ENCODE measurements at places on chromosomes 4 and X.

GRCh38 chrX:23952391-23952790 lies 44.6 kb downstream of the CXorf58 start:
- no peak for DNase-seq
- H3K4me3 ChIP-seq: peak overlapping the region; percentile 85
- H3K27ac ChIP-seq: no peak overlapping the region
- H3K36me3 ChIP-seq: no peaks in the 10 kb centered on the region

- no peaks in the 10 kb centered on the region for H3K27me3 ChIP-seq
- H3K4me1 ChIP-seq: no peaks in the 10 kb centered on the region
- H3K27ac ChIP-seq: no peak overlapping the region
- no peak overlapping the region for H3K4me3 ChIP-seq
Observed at GRCh38 chr4:119493419-119493818, 135.2 kb downstream of the PDE5A start.

DNA sequence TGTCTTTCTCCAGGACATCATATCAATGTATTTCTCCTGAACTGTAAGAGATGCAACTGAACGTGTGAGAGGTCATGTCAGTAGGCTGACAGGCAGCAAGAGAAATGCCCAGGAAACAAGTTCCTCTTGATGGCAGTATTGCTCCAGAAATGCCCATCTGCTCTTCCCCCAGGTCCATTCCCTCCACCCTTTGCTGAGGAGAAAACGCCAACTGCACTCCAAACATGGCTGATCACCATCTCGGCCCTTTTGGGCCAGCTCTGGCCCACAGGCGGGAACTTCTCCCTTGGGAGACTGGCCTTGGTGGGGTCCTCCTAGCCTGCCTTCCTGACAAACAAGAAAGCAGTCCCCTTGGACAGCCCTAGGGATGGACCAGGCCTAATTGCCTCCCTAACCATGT lies 276.5 kb upstream of the AGTR2 start:
- H3K36me3 ChIP-seq: no peaks in the 10 kb centered on the region
- H3K4me3 ChIP-seq: no peak overlapping the region
- DNase-seq: no peak
- H3K27me3 ChIP-seq: no peaks in the 10 kb centered on the region
- no peaks in the 10 kb centered on the region for H3K4me1 ChIP-seq
- H3K27ac ChIP-seq: no peak overlapping the region

DNA sequence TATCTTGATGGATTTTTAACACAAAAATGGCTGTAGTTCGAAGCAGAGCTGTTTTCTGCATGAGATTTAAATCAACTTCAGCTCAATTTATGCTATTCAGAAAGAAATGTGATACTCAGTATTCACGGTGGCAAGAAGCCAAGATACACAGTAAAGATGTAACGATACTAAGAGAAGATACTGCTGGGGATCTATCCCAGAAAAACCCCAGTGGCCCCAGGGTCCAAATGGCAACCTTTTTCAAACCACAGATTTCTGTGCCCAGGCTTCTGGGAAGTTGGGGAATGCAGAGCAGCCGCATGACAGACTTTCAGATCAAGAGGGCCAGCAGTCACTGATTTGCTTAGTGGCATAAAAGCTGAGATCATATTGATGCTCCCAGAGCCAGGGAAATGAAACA lies 353.9 kb downstream of the AFF2 start:
- H3K27me3 ChIP-seq: no peaks in the 10 kb centered on the region
- no peak for DNase-seq
- no peak overlapping the region for H3K27ac ChIP-seq
- no peaks in the 10 kb centered on the region for H3K4me1 ChIP-seq

- no peaks in the 10 kb centered on the region for H3K36me3 ChIP-seq
- H3K4me3 ChIP-seq: peak overlapping the region; percentile 82
- peaks cover 25% of the 10 kb centered on the region for H3K4me1 ChIP-seq
Observed at GRCh38 chrX:135521405-135522131, 1.1 kb downstream of the INTS6L start.

GRCh38 chr4:48227662-48228061 lies 42.0 kb downstream of the TEC start:
- DNase-seq: no peak
- H3K4me3 ChIP-seq: no peak overlapping the region
- H3K36me3 ChIP-seq: no peaks in the 10 kb centered on the region

DNA sequence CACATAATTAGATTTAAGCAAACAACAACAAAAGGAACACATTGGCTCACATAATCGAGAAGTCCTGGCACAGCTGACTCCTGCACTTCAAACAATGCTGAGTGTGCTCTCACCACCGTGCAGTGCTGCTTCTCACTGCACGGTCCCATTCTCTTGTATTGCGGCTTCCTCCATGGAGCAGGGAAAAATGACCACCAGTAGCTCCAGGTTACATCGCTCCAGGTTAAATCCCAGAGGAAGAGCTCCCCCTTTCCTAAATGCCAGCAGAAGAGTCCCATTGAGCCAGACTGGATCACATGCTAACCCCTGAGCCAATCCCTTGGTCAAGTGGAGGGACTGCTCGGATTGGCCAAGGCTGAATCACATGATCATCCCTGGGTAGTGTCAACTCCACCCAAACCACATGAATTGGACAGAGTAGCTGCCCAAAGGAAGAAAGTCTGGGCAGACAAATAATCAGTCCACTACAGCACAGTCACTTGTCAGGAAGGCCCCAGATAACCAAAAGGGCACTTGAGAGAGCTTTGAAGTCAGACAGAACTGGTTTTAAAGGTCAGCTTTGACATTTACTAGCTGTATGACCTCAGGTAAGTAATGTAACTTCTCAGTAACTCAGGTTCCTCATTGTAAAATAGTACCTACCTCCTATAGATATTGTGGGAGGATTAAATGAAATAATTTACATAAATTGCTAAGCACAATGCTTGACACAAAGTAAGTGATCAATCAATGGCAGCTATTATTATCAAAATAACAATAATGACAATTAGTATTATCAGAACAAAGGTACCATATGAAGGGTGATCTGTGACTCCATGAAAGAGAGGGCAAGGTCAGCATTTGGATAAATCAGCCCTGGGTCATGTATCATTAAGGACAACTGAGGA lies 14.3 kb downstream of the TEC start:
- no peaks in the 10 kb centered on the region for H3K27me3 ChIP-seq
- no peaks in the 10 kb centered on the region for H3K36me3 ChIP-seq
- H3K27ac ChIP-seq: no peak overlapping the region
- no peak overlapping the region for H3K4me3 ChIP-seq
- DNase-seq: no peak

GRCh38 chr4:2290974-2291704 lies 29.2 kb upstream of the MXD4 start:
- peak overlapping the region; percentile 44 for H3K4me3 ChIP-seq
- peaks cover 30% of the 10 kb centered on the region for H3K4me1 ChIP-seq
- peak overlapping the region; percentile 81 for H3K27ac ChIP-seq
- H3K36me3 ChIP-seq: no peaks in the 10 kb centered on the region
- no peaks in the 10 kb centered on the region for H3K27me3 ChIP-seq
- peak; percentile 87 for DNase-seq

- no peak overlapping the region for H3K4me3 ChIP-seq
- H3K4me1 ChIP-seq: no peaks in the 10 kb centered on the region
- no peaks in the 10 kb centered on the region for H3K36me3 ChIP-seq
- no peaks in the 10 kb centered on the region for H3K27me3 ChIP-seq
- no peak for DNase-seq
Observed at GRCh38 chr4:101238706-101239105, 108.6 kb downstream of the PPP3CA start.

DNA sequence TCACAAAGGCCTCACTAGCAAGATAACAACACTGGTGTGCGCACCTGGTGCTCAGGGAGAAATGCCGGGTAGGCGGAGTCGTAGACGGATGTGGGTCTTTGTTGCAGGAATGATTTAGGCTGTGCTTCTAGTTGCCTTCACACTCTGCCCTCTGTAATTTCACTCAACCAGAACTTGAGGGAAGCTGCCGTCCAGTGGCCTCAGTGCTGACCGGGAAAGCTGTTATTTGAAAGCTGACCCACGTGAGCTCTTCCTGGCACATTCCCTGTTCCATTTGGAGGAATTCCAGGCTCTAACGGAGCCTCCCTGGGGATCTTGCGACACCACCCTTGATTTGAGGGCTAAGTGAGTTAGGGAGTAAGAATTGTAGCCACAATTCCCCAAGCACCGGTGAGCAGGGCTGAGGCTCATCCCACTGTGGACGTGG lies 15.9 kb downstream of the SH3TC1 start:
- H3K27ac ChIP-seq: no peak overlapping the region
- DNase-seq: no peak
- H3K4me3 ChIP-seq: no peak overlapping the region
- H3K36me3 ChIP-seq: peaks cover 41% of the 10 kb centered on the region

DNA sequence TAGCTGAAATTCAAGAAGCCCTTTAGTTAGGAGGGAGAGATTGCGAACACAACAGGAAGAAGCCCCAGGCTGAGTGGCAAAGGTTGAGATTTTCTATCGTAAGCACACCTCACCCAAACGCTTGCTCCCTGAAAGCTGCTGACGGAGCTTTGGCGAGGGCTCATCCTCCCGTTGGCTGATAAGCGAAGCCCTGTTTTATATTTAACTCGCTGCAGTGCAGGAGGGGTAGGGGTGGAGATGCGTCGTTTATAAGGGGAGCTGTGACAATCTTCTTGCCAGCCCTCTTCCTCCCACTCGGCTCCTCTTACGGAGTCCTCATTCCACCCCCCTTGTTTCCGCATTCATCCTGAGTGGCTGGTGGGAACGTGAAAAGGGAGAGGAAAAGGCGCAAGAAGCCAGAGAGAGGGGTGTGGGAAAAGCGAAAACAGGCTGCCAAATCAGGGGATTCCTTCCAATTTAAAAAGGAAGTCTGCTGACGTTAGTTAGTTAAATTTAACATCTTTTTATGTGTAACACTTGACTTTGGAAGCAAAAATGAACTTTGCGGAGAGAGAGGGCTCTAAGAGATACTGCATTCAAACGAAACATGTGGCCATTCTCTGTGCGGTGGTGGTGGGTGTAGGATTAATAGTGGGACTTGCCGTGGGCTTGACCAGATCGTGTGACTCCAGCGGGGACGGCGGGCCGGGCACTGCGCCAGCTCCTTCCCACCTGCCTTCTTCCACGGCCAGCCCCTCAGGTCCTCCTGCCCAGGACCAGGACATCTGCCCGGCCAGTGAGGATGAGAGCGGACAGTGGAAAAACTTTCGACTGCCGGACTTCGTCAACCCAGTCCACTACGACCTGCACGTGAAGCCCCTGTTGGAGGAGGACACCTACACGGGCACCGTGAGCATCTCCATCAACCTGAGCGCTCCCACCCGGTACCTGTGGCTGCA lies at the start of gene ENPEP:
Gene ENPEP, plus strand, starts transcription at position 275 of the 938 bp plus-strand sequence. Its CDS starts 260 bp downstream, at position 535.
- no peak for DNase-seq
- no peak within 1 kb of the TSS for H3K4me3 ChIP-seq
- H3K36me3 ChIP-seq: no peaks in the 10 kb centered on the region
- no peaks in the 10 kb centered on the region for H3K4me1 ChIP-seq
- no peak within 1 kb of the TSS for H3K27ac ChIP-seq

GRCh38 chr4:8536467-8536866 lies 43.7 kb upstream of the GPR78 start:
- H3K27me3 ChIP-seq: no peaks in the 10 kb centered on the region
- H3K4me1 ChIP-seq: peaks cover 5% of the 10 kb centered on the region
- DNase-seq: no peak
- H3K27ac ChIP-seq: no peak overlapping the region
- no peaks in the 10 kb centered on the region for H3K36me3 ChIP-seq
- no peak overlapping the region for H3K4me3 ChIP-seq

- H3K36me3 ChIP-seq: no peaks in the 10 kb centered on the region
- H3K4me1 ChIP-seq: peaks cover 10% of the 10 kb centered on the region
- no peak overlapping the region for H3K4me3 ChIP-seq
- no peaks in the 10 kb centered on the region for H3K27me3 ChIP-seq
Observed at GRCh38 chrX:153999359-154000037, 20.2 kb downstream of the IRAK1 start.

- H3K4me3 ChIP-seq: no peak overlapping the region
- H3K36me3 ChIP-seq: no peaks in the 10 kb centered on the region
- H3K27ac ChIP-seq: no peak overlapping the region
- no peaks in the 10 kb centered on the region for H3K4me1 ChIP-seq
- H3K27me3 ChIP-seq: no peaks in the 10 kb centered on the region
- DNase-seq: no peak
Observed at GRCh38 chr4:27759611-27760575, 899.3 kb downstream of the STIM2 start.

- no peak for DNase-seq
- H3K4me1 ChIP-seq: no peaks in the 10 kb centered on the region
- no peak overlapping the region for H3K27ac ChIP-seq
Observed at GRCh38 chr4:24057915-24058559, 168.2 kb upstream of the PPARGC1A start.

DNA sequence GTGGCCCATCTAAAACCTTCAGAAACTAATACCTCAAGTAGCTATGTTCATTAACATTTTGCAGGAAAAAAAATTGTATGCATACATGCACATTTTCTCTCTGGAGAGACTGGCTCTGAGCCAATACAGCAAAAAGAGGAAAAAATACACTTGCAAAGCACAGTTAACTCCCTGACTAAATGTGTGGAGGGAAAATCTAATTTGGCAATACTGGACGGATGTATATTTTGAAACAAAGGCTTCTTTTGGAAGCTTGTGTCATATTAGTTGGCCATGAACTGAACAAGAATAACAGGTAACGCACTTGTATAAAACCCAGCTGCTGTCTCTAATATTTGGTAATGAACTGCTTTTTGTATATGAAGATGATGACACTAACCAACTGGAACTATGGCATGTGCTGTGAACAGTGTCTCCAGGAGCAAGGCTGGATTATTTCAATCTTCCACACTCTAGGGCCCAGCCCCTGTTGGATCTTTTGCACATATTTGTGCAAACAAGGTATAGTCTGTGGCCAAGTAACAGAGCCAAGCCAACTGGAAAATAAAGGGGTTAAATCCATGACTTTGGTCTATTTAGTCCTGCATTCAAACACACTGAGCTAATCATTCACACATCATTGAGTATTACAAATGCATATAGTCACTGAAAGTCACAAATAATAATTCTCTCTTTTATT lies 67.9 kb upstream of the NRK start:
- H3K36me3 ChIP-seq: no peaks in the 10 kb centered on the region
- no peaks in the 10 kb centered on the region for H3K4me1 ChIP-seq
- H3K27me3 ChIP-seq: no peaks in the 10 kb centered on the region
- DNase-seq: no peak
- no peak overlapping the region for H3K4me3 ChIP-seq

DNA sequence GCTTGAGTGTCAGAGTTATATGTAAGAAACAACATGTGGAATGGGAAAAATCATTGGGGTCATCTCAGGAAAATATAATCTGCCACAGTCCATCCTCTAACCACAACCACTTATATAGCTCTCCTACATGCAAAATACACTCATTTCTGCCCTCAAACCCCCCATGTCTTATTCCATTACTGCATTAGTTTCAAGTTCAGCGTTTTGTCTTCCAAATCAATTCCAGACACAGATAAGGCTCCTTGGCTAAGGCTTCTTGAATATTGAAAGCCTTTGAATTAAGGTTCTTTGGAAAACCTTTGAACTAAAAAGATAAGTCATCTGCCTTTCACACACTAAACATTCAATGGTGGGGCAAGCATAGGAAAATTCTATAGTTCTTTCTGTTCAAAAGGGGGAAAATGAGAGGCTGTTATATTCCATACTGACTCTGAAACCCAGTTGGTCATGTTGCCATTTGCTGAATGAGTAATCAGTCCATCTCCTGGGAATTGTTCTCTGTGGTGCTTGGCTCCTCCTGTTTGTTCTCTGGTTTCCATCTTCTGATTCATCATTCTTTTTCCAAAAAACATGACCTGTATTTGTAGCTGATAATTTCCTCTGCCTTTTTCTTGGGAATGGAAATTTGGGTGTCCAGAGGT lies 218.7 kb downstream of the BMPR1B start:
- no peak overlapping the region for H3K4me3 ChIP-seq
- DNase-seq: no peak
- no peaks in the 10 kb centered on the region for H3K4me1 ChIP-seq
- no peak overlapping the region for H3K27ac ChIP-seq
